NCI-H1105 (cell line): ENCODE measurements at places on chromosomes 4 and X.

- peak; percentile 23 for DNase-seq
Observed at GRCh38 chrX:118116713-118117550, at the start of gene KLHL13. Gene KLHL13, minus strand, starts transcription at chrX:118116810. Its CDS starts 88,337 bp downstream, at chrX:118028473.

DNA sequence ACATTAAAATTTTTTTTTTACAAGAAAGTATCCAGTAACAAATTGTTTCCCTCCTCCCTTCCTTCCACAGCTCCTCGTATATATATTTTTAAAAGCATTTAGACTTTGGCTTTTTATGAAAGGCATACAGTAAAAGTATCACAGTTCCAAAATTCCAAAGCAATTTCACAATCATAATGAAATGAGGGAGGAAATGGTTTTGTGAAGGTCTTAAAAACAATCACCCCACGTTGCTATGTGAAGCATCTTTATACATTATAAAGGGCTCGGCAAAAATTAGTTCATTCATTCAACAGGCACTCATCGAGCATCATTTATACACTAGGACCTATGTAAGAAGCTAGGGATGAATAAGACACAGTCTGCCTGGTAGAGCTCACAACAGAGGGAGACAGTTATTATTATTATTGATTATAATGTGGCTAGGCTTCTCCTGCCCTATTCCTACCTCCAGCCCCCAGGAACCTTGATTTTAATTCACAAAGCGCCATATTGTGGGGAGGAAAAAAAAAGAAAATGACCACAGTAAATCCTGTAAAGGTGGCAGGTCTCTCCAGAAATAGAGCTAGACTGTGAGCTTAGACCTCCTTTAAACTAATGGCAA lies 239.9 kb downstream of the MAML3 start:
- no peak for DNase-seq

DNA sequence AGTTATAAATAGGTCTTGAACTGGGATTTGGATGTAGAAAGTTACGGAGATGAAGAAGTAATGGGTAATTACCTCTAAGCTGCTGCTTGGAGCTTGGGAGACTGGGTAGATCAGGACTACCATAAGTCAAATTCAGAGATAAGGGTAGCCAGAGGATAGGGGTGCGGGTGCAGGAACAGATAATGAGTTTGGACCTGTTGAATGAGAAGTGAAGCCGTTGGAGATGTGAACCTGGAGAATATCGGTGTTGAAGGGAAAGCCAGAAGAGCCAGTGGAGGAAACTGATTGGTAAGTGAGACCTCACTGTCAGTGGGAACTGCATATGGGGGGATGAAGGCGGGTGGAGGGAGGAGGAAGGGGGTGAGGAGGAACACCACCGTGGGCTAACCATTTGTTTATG lies 618 bp upstream of the FOXO4 start:
- no peak for DNase-seq

DNA sequence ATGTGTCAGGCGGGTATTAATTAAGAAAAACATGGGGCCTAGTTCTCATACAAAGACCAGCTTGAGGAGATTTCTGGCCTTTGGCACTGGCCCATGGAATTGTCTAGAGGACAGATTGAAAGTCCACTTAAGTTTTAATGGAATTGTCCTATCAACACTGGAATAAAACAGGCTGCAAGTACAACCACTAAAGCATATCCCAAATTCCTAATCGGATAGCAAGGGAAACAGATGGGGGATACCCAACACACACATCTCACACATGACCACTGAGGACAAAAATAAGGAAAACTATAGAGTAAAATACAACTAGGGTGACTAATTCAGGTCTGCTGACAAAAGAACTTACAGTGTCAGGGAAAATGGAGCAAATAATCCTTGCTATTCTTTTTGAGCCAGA lies 167.8 kb downstream of the GASK1B start:
- DNase-seq = no peak

- no peak for DNase-seq
Observed at GRCh38 chr4:112001041-112001440, 144.2 kb upstream of the FAM241A start.
